ENCODE measurements at places on chromosomes 16 and 17.

GRCh38 chr16:87822108-87822970, 47.0 kb downstream of the SLC7A5 start:
- DNase-seq, result no peak

- DNase-seq, result no peak
Measured at GRCh38 chr17:81738801-81739393, 26.8 kb downstream of the SLC25A10 start.

- DNase-seq, result no peak
Measured at GRCh38 chr16:80573700-80574120, 32.9 kb downstream of the DYNLRB2 start.

DNA sequence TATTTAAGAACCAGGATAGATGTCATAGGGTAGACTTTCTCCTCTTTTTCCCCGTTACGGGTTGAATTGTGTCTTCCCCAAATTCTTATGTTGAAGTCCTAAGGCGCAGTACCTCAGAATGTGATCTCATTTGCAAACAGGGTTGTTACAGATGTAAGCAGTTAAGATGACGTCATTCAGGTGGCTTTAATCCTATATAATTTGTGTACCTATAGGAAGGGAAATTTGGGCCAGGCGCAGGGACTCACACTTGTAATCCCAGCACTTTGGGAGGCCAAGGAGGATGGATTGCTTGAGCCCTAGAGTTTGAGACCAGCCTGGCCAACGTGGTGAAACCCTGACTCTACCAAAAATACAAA, 99.5 kb upstream of the DHX40 start:
- no peak for DNase-seq

GRCh38 chr17:10268005-10268404, 69.6 kb upstream of the GAS7 start:
- DNase-seq, result no peak

GRCh38 chr17:58268774-58269556, 11.8 kb downstream of the MPO start:
- no peak for DNase-seq

- DNase-seq, result no peak
Measured at GRCh38 chr16:27475561-27475960, 73.6 kb downstream of the IL21R start.
